Activated naive CD4-positive, alpha-beta T cell (primary cell): ENCODE measurements at places on chromosomes 1 and 21.

- no peak for DNase-seq
Observed at GRCh38 chr1:209737118-209737505, 18.7 kb upstream of the TRAF3IP3 start.

- DNase-seq, result no peak
Observed at GRCh38 chr1:58038574-58038973, 508.0 kb downstream of the OMA1 start.

- DNase-seq, result no peak
Observed at GRCh38 chr1:94039871-94040569, 80.9 kb downstream of the ABCA4 start.

DNA sequence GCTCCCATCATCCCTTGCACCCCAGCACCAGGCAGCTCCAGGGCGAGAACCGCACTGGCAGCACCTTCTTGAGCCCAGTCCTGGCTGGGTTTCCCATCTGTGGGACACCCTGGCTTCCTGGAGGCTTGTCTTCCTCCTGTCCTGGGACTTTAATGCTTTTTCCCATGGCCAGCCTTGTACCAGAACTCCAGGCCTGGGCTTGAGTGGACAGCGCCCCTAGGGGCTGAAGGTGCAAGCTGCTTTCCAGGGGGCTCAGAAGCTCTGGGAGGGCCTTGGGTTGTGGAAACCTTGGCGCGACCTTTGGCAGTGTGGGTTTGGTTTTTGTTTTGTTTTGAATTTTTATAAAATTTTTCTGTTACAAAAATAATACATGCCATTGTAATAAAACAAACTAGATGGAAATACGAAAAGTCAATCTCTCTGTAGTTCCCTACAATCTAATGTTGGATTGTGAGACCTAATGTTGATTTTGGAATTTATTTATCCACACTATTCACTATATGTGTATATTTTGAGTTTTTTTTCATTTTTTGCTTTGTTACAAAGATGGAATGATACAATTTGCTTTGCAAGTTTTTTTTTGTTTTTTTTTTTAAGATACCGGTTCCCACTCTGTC is 33.8 kb upstream of the RPL11 start:
- no peak for DNase-seq

DNA sequence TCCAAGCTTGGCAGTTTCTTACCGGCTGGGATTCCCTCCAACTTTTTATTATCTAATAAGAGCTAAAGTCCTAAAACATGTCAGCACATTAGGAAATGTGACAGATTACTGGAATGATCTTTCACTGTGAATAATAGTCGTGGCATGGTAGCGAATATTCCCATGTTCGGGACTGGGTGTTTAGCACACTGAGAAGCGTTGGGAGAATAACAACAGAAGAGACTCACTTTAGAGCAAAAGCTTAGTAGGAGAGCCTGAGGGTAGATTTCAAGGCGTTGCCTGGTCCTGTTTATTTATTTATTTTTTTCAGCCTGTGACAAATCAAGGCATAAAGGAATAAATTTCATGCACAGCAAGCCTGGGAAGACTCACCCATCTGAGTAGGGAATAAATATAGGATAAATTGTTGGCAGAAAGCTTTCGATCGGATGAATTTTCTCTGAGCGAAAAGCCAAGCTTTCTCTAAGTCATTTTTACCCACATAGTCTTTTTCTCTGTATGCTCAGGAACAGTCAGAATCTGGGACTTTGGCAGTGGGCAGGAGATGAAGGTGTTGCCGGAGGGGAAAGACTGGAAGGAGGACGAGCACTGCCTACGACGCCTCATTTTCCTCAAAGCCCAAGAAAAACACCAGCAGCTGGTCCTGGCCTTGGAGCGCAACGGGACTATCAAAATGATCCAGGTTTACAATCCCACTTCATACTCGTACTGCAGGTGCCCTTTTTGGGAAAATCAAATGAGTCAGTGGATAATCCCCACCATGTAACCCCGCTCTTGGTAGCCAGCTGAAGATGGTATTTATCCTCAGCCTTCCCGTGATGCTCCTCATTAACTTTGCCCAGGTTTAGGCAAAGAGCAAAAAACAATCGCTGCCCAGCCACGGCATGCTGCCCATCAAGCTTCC is 97.2 kb downstream of the WDR64 start:
- DNase-seq, result no peak

DNA sequence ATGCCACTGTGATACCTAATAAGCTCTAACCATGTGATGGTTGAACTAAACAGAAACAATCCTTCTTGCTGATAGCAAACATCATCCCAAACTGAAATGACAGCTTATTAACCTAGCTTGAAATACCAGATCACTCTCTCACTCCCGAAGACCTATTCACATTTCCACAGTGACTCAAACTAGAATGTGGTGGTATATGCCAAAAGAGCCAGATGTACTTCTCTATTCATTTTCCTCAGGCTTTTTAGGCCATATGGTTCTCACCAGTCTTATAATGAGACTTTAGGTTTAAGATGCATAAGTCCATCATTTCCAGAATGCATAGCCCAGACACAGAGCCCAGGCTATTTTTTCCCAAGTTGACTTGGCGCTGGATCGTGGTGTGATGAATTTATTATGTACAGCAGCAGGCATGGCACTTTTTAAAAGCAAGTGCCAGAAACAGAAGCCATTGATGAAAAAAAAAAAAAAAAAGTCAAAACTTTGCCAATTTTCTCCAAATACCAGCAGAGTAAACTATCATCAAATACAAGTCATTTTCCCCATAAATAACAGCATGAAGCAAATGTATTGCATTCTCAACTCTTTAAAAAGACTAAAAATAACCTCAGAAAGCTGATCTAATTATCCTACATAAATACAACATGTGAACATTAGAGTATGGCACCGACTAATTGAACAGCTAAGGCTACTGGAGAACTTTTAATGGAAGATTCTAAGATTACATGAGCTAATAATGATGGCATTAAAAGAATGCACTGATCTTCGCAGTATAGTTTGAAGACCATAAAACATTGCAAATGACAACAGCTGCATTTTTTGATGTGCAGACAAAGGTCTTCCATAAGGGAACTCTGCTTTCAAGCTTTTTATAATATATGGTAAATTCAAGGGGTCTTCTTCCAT is 365.4 kb downstream of the LRRIQ3 start:
- DNase-seq, result no peak

DNA sequence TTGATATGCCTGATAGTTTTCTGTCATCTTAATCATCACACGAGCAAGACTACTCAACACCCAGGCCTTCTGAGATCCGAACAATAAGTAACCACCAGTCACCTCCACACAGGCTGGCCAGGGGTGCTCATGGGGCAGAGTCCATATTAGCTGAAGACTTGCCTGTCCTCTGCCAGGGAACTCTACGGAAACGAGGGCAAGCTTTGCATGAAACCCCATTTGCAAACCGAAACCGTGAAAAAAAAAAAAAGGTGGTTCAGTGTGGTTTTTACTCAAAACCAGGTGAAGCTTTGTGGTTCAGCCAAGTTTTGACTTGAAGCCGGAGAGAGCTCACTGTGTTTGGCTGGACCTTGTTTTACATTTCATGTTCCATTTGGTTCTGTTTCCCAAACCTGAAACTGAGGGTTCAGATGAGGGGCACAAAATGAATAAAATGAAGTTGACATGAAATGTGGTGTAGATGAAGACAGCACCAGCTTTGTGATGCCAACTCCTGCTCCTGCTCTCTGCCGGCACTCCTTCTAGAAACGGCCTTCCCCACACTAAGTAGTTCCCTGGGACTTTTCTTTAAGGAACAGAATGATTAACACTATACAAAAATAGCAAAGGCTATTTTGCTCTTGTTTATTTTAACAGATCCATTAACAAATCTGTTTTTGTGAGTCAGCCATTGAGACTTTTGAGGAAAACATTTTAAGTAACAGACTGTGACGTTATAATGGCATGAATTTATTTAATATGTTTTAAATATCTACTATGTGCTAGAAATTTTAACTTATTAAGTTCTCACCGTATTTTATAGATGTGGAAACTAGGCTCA is 74.7 kb downstream of the RUNX1 start:
- DNase-seq, result peak; percentile 16
